Kasumi-1 (cell line): ENCODE measurements at places on chromosomes 7 and 10.

DNA sequence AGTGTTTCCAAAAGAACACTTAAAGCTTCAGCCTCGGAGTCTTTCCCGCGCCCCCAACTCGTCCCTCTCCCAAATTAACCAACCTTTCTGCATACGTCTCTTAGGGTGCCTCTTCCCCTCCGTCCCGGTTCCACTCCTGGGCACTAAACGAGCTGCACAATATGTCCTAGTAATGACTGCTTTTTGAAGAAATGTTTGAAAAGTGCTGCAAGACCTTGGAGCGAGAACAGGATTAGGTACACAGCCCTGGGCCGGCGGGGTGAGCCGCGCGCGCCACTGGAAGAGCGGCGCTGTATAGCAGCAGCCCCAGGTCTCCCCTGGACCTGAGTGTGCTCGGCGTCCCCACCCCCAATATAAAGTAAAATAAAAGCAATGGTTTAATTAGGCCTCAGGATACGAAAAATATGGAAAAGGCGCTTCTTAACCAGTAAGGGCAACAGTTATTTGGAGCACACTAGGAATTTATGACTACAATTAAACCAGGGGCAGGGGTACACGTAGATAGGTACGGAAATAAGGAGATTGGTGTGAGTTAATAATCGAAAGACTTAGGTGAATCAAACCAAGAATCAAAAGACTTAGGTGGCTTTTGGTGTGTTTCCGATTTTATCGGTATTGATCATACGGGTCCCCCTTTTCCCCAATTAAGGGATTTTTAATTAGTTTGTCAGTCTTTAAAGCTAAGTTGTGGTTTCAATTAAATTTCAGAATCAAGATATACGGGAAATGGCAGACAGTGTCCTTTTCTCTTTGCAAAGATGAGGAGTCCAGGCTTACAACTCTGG, 1.9 kb downstream of the TET1 start:
- DNase-seq = peak; percentile 67

- no peak for DNase-seq
Measured at GRCh38 chr10:3892440-3893425, 107.7 kb upstream of the KLF6 start.

- no peak for DNase-seq
Measured at GRCh38 chr10:48504141-48504885, 100.6 kb downstream of the ARHGAP22 start.

DNA sequence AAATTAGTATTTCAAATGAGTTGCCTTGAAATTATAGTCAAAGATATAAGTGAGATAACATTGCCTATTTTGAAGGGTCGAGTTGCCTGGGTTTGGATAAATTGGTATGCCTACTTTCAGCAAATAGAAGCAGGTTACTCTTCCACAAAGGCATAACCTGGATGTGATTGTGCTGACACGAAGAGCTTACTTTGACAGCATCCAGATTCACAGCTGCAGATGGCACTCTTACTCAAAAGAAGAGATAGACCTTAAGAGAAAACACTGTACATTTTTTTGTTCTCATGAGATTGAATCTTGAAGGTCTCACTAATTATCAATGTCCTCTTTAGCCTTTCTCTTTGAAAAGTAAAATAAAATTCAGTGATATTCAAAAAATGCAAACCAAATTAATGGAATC, 1338.7 kb downstream of the REEP3 start:
- no peak for DNase-seq

DNA sequence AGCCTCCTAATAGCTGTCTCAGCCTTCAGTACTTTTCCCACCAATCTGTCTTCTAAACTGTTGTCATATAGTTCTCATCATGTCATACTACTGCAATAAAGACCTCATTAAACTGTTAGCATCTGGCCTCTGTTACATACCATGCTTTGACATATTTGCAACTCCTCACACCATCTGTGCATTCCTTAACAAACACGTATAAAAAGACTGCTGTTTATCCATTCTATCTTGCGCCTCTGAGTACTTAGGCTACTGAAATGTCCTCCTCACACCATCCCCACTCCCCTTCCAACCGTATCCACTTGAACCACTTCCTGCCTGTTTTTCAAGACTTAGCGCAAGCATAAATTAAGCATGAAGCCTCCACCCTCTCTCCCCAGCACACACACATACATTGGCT, 41.6 kb downstream of the SLC16A9 start:
- DNase-seq = no peak

GRCh38 chr7:157996359-157997079, 591.1 kb downstream of the PTPRN2 start:
- no peak for DNase-seq

- no peak for DNase-seq
Measured at GRCh38 chr7:132425942-132426341, 150.3 kb downstream of the PLXNA4 start.

- no peak for DNase-seq
Measured at GRCh38 chr10:51691135-51691534, 8.3 kb downstream of the CSTF2T start.

GRCh38 chr7:75872073-75872782, 6.6 kb upstream of the RHBDD2 start:
- no peak for DNase-seq

- DNase-seq = no peak
Measured at GRCh38 chr7:99404235-99404976, 4.0 kb downstream of the PDAP1 start.

GRCh38 chr10:33334805-33335550, 511 bp upstream of the NRP1 start:
- peak; percentile 80 for DNase-seq

- DNase-seq = no peak
Measured at GRCh38 chr7:132941905-132942304, 140.0 kb downstream of the CHCHD3 start.

- DNase-seq = no peak
Measured at GRCh38 chr10:17788646-17789045, 20.5 kb upstream of the MRC1 start.

DNA sequence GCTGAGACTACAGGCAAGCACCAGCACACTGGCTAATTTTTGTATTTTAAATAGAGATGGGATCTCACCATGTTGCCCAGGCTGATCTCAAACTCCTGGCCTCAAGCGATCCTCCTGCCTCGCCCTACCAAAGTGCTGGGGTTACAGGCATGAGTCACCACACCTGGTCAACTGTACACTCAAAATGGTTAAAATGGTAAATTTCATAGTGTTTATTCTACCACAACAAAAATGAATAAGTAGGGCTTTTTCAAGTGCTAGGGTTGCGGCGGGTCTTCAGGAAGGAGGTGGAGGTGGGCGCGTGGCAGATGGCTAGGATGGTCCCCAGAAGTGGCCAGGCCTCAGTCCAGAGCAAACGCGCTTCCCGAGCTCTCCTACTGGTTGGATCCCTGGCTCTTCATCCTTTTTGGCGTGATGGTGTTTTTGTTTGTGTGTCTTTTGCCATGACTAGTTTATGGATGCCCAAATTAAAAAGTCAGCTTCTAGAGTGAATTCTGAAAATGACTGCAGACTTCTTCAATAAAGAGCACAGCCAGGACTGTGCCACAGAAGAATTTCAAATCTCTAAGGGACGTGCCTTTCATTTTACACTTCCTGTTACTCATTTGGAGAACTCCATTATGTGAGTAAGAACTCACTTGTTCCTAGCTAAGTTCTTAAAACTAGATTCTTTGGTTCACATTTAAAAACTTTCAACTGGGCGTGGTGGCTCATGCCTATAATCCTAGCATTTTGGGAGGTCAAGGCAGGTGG, 73.9 kb downstream of the TMEM130 start:
- no peak for DNase-seq

- no peak for DNase-seq
Measured at GRCh38 chr7:30893357-30893756, 18.3 kb upstream of the AQP1 start.

DNA sequence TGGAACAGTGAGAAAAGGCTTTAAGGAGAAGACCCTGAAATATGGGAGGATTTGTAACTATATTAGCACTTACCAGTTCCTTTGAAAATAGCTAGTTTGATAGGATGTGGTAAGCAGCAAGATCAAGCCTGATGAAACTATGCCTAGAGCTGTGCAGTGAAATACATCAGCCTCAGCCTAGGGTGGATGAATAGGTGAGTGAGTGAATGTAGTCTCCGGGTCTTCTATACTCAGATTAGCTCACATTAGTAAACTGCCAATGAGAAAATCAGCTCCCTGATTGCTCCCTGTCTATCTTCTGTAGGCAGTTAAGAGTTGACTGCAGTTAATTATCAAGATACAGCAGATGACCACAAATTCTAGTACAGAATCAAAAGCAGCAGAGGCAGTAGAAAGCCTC, 89.6 kb downstream of the ELAPOR2 start:
- no peak for DNase-seq

- DNase-seq = no peak
Measured at GRCh38 chr10:103614306-103615158, 121.0 kb downstream of the NEURL1 start.

DNA sequence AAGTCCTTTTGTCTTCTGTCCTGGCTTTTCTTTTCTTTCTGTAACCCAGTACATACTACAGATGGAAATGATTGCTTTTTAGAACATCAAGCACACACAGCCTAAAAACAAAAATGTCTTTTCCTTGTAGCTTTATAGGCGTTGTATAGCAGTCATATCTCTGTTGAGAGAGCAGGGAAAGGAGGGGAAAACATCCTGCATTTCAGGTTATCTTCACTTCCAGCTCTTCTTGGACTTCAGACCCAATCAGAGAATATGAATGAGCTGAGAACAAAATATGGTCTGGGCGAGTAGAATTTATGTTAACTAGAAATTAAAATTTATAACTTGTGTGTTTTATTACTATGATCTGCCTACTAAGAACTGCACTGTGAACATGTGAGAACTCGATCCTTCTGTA, 14.7 kb downstream of the TMEM60 start:
- no peak for DNase-seq

DNA sequence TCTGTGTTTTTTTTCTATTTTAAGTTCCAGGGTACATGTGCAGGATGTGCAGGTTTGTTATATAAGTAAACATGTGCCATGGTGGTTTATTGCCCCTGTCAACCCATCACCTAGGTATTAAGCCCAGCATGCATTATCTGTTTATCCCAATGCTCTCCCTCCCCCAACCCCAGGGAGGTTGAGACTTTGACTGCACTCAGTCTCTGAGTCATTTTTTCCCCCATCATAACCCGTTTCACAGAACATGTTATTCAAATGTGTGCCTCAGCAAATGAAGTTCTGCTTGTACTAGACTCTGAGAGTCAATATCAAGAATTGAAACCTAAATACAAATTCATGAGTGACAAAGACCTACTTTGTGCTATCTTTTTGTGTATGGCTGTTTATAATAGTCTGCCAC, 70.0 kb upstream of the CYP26C1 start:
- DNase-seq = no peak

DNA sequence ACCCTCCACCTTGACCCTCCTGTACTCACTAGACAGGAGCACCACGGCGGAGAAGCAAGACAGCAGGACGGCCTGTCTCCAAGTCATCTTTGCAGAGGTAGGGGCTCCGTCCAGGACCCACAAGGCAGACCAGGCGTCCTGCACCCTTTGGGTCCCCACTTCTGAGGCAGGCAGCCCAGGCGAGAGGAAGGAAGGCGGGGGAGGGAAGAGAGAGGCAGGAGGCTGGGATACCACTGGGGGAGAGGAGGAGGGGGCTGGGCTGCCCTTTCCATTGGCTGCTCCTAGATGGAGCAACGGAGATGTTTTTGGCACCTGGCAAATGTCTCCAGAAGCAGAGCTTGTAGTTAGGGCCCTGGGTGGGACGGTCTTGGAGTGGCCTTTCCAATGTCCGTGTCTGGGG, at the start of gene UCMA:
Gene UCMA, minus strand, starts transcription at position 203 of the 400 bp plus-strand sequence. Its CDS starts 116 bp downstream, at position 87.
- no peak for DNase-seq

DNA sequence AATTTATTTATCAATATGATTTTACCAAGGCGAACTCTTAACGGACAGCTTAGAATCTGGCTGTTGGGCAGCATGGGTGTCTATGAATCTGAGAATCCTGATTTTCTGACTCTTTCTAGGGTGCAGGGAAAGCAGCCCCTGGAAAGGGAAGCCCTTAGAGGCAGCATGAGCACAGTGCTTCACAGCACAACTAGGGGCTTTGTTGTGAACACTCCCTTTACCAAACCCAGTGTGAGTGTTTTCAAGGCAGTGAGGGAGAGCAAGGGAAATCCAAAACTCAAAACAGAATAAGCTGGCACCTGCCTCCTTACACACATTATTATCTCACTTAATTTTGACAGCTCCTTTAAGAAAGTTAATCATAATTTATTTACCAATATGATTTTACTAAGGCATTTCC, 116.3 kb upstream of the CSTF2T start:
- no peak for DNase-seq

DNA sequence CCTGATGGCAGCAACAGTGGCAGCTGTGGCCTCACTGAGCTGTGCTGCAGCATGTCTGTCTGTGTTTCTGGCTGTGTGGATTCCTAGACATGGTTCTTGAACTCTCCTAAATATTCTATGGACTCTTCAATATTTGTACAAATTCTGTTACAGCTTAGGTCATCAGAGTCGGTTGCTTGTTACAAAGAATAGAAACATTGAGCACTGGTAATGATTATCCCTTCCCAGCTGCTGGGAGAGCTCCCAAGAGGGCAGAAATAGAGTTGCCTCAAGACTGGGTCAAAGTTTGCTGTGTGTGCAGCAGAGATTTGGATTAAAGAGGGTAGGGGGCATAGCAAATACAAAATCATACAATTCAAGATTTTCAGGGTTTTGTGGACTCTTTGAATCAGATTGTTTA, 337.1 kb upstream of the AKR1E2 start:
- no peak for DNase-seq

- no peak for DNase-seq
Measured at GRCh38 chr7:3393862-3394261, 92.8 kb downstream of the SDK1 start.

DNA sequence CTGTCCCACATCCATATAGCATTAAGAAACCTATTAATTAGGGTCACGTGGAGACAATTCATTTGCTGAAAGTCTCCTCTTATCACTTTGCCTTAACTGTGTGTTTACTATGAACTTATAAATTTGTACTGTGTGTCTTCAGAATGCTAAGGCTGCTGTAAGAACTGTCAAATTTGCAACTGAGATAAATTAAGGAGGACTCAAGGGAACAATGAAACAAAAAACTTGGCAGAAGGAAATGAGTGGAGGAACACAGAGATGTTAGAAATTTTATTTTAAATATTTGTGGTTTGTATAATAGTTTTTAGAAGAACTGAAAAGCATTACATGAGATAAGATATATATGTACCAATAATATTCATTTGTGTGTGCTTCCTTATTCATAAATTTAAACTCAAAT, 1005.3 kb upstream of the SORCS1 start:
- no peak for DNase-seq

DNA sequence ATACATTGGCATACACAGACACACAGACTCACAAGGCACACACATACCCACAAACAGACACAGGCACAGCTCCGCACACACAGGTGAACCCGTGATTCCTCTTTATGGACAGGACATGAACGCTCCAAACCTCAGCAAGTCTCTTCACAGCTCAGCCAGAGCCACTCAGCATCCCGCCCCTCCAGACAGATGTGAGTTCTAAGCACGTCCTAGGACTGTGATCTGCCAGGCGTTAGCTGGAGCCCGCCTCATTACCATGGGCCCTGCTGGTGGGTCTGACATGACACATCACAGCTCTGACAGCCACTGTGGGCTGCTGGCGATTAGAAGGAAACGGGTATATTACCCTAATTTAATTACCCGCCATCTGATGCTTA, 176.7 kb upstream of the PPP2R2D start:
- DNase-seq = no peak

- no peak for DNase-seq
Measured at GRCh38 chr10:44427037-44427436, 42.1 kb upstream of the CXCL12 start.

GRCh38 chr7:148031811-148032210, 558.8 kb upstream of the C7orf33 start:
- DNase-seq = no peak
